KG1 (cell line): ENCODE measurements at places on chromosomes 1 and 21.

DNA sequence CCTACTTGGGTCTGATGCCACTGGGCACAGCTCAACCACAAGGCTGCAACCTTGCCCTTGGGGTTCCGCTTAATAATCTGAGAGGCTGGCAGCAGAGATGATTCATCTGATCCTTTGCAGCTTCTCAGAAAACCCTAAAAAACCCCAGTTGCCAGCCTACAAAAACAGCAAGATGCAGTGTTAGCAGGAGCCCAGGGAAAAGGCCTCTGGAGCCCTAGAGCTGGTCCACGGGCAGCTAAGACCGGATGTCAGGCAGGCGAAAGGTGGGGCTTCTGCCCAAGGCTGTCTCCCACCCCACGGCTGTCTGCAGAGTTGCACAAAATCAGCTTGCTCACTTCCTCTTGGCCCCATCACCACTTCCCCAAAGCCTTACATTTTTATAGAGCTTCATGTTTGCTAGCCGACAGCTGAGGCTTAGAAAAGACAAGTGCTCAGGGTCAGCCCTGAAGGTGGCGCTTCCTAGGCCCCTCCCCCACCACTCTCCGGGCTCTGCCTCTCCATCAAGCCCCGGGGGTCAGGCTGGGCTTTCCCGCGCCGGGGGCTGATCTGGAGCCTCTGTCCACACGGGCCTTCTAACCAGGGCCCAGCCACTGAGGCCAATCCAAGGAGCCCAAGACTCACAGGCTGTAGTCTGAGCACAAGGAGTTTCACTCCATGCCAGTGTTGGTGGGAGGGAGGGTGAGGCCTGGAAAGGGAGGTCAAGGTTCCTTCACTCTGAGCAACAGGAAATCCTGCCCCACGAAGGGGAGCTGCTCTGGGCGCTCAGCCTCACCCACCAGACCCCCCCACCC, 4.2 kb upstream of the ADORA3 start:
- peak; percentile 89 for DNase-seq

GRCh38 chr1:39753132-39754025, 14.7 kb downstream of the PPIE start:
- no peak for DNase-seq

DNA sequence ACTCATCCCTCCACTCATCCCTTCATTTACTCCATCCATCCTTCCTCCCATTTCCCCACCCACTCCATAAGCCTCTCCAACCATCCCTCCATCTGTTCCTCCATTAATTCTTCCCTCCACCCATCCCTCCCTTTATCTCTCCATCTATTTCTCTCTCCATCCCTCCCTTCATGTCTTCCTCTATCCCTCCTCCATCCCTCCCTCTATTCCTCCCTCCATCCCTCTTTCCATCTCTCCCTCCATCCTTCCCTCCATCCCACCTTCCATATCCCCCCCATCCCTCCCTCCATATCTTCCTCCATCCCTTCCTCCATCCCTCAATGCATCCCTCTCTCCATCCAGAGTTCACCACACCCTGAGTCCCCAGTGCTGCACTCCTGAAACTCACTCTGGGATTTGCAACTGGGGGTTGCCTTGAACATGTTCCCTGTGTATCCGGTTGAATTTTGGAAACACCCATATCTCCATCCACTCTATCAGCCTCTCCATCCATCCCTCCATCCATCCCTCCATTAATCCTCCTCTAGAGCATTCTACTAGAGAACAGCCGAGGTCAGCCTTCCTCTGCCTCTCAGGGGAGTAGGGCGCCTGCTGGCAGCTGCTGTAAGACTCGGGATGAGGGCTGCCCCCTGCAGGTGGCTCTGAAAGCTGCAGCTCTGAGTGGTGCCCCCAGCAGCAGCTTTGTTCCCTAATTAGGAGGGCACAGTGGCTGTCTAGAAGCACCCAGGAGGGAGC, 39.4 kb downstream of the ABCG1 start:
- peak; percentile 56 for DNase-seq

GRCh38 chr1:218942431-218942830, 231.2 kb upstream of the LYPLAL1 start:
- no peak for DNase-seq

GRCh38 chr1:226083302-226084101, 21.0 kb downstream of the H3-3A start:
- DNase-seq = peak; percentile 78

GRCh38 chr1:187692799-187693198, 864.0 kb downstream of the PLA2G4A start:
- no peak for DNase-seq

GRCh38 chr1:58804853-58805565, 21.2 kb upstream of the JUN start:
- no peak for DNase-seq

- DNase-seq = no peak
These were observed 50.4 kb downstream of the PGBD5 start for GRCh38 chr1:230375780-230376179.

DNA sequence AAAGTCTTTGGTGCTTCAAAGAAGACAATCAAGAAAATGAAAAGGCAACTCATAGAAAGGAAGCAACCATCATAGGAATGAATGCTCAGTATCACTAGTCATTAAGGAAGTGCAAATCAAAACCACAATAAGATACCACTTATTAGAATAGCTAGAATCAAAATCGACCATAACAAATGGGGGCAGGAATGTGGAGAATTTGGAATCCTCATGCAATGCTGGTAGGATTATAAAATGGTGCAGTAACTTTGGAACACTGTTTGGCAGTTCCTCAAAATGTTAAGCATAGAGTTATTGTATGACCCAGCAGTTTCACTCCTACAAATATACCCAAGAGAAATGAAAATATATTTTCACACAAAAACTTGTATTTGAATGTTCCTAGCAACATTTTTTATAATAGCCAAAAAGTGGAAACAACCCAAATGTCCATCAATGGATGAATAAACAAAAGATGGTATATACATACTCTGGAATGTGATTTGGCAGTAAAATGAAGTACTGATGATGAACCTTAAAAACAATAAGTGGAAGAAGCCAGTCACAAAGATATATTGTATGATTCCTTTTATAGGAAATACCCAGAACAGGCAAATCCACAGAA, 105.6 kb downstream of the MIS18A start:
- DNase-seq = no peak
